Activated CD8-positive, alpha-beta memory T cell treated with anti-CD3 and anti-CD28 coated beads, Interleukin-2, amount 10 ng/mL, durations not matched to agents 7 days and 5 days (primary cell): ENCODE measurements at places on chromosomes 7 and 10.
A peak's percentile ranks its signal among the peaks of the same experiment; 100 is the strongest.

GRCh38 chr10:11138314-11139033, 120.8 kb downstream of the CELF2 start:
- no peak overlapping the region for H3K4me3 ChIP-seq
- no peak for DNase-seq
- no peak overlapping the region for H3K27ac ChIP-seq
- peaks cover 3% of the 10 kb centered on the region for H3K36me3 ChIP-seq

DNA sequence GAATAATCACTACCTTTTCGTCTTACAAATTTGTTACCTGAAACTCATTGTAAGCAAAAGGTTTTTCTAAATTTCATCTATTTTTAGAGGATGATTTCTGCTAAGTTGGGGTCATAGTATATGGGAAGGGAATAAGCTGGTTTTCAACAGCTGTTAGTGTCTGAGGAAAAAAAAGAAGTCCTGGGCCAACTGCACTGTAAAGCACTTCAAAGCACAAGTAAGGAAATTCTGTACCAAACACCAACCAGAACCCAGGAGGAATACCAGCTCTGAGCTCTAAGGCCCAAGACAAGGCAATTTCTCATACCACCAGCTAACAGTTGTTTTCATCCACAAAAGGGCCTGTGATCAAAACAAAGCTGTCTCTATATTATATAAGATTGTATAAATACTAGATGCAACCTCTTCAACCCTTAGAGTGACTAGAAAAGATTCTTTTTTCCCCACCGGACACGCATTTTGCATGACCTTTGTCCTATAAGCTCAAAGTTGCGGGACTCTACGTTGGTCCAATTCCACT, 6.1 kb upstream of the MEOX2 start:
- H3K27ac ChIP-seq, result no peak overlapping the region
- H3K36me3 ChIP-seq, result no peaks in the 10 kb centered on the region
- DNase-seq, result no peak
- H3K4me1 ChIP-seq, result no peaks in the 10 kb centered on the region
- peaks cover 16% of the 10 kb centered on the region for H3K27me3 ChIP-seq

- no peaks in the 10 kb centered on the region for H3K27me3 ChIP-seq
- peak overlapping the region; percentile 11 for H3K4me3 ChIP-seq
- H3K27ac ChIP-seq, result peak overlapping the region; percentile 52
Measured at GRCh38 chr10:124728071-124728829, 15.9 kb downstream of the FAM53B start.

- H3K27ac ChIP-seq, result no peak overlapping the region
- peaks cover 3% of the 10 kb centered on the region for H3K4me1 ChIP-seq
- peaks cover 12% of the 10 kb centered on the region for H3K27me3 ChIP-seq
- DNase-seq, result no peak
Measured at GRCh38 chr7:138962561-138963270, 18.5 kb downstream of the KIAA1549 start.

DNA sequence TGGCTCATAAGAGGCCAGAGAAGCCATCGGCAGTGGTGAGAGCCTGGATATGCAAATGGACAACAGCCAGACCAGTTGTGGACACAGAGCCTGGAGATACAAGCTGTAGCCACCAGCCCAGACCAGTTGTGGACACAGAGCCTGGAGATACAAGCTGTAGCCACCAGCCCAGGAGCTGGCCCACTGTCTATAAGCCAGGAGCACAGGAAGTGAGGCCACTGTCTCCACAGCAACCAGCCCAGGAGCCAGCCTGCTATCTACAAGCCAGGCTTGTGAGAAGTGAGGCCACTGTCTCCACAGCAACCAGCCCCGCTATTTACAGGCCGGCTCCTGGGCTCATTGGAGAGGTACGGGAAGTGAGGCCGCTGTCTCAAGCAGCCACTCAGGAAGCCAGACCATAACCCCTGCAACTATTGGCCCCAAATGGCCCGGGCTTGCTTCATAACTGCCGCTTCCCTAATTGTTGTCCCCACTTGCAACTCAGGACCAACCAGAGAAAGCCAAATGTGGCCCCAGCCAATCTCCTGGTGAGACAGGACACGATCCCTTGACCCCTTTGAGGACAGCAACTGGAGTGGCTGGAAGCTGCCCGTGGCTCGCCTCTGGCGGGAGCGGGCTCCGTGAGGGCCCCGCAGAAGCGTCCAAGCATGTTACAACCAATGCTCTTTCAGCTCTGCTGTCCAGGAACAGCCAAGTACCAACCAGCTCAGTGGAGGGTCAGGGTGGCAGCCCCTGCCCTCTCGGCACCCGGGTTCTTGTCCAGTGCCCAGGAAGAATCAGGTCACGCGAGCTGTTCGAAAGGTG, 44.1 kb upstream of the CNPY1 start:
- H3K27me3 ChIP-seq, result peaks cover 30% of the 10 kb centered on the region
- H3K36me3 ChIP-seq, result no peaks in the 10 kb centered on the region
- peaks cover 8% of the 10 kb centered on the region for H3K4me1 ChIP-seq
- DNase-seq, result peak; percentile 65
- H3K27ac ChIP-seq, result no peak overlapping the region
- H3K4me3 ChIP-seq, result no peak overlapping the region

GRCh38 chr7:155309021-155309338, 11.3 kb downstream of the INSIG1 start:
- peaks cover 18% of the 10 kb centered on the region for H3K4me1 ChIP-seq
- H3K36me3 ChIP-seq, result peaks cover 57% of the 10 kb centered on the region
- no peak for DNase-seq
- no peak overlapping the region for H3K4me3 ChIP-seq
- H3K27ac ChIP-seq, result no peak overlapping the region
- H3K27me3 ChIP-seq, result no peaks in the 10 kb centered on the region

DNA sequence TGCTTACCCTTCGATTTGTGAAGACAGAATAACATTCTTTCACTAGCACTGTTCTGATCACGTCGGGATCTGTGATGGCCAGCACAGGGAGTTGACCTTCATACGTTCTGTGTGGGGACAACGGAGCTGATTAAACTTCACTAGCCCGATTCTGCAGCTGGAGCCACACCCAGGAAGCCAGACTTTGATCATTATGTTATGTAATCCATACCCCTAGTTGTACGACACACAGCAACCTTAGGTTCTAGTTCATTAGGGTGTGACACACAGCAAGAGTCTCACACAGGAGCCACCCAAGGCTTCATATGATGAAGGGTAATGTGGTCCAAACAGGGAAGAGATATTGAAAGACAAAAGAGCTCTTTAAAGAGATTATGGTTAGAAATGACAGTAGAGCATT, 7.2 kb downstream of the CYP3A5 start:
- no peak overlapping the region for H3K4me3 ChIP-seq
- H3K36me3 ChIP-seq, result peaks cover 3% of the 10 kb centered on the region
- H3K27ac ChIP-seq, result no peak overlapping the region
- H3K4me1 ChIP-seq, result peaks cover 6% of the 10 kb centered on the region
- no peaks in the 10 kb centered on the region for H3K27me3 ChIP-seq

GRCh38 chr10:30829901-30830300, 200.3 kb upstream of the LYZL2 start:
- peaks cover 4% of the 10 kb centered on the region for H3K27me3 ChIP-seq
- no peak overlapping the region for H3K4me3 ChIP-seq
- no peaks in the 10 kb centered on the region for H3K4me1 ChIP-seq
- H3K36me3 ChIP-seq, result no peaks in the 10 kb centered on the region
- no peak for DNase-seq
- no peak overlapping the region for H3K27ac ChIP-seq

- H3K36me3 ChIP-seq, result peaks cover 63% of the 10 kb centered on the region
- H3K4me1 ChIP-seq, result peaks cover 84% of the 10 kb centered on the region
- peak overlapping the region; percentile 4 for H3K27ac ChIP-seq
- no peak overlapping the region for H3K4me3 ChIP-seq
- DNase-seq, result no peak
- H3K27me3 ChIP-seq, result no peaks in the 10 kb centered on the region
Measured at GRCh38 chr7:130899071-130899560, 165.1 kb upstream of the KLF14 start.

- no peak for DNase-seq
- H3K27me3 ChIP-seq, result no peaks in the 10 kb centered on the region
- peaks cover 56% of the 10 kb centered on the region for H3K36me3 ChIP-seq
- H3K4me3 ChIP-seq, result no peak within 1 kb of the TSS
- H3K27ac ChIP-seq, result peak within 1 kb of the TSS; percentile 10
Measured at GRCh38 chr10:122845783-122846332, at the start of gene CUZD1. TSS of gene CUZD1 (minus strand) at chr10:122845857. CDS start at chr10:122845843, 14 bp downstream.

GRCh38 chr7:152202056-152202455, 176.6 kb downstream of the GALNT11 start:
- H3K27ac ChIP-seq, result no peak overlapping the region
- no peak overlapping the region for H3K4me3 ChIP-seq

DNA sequence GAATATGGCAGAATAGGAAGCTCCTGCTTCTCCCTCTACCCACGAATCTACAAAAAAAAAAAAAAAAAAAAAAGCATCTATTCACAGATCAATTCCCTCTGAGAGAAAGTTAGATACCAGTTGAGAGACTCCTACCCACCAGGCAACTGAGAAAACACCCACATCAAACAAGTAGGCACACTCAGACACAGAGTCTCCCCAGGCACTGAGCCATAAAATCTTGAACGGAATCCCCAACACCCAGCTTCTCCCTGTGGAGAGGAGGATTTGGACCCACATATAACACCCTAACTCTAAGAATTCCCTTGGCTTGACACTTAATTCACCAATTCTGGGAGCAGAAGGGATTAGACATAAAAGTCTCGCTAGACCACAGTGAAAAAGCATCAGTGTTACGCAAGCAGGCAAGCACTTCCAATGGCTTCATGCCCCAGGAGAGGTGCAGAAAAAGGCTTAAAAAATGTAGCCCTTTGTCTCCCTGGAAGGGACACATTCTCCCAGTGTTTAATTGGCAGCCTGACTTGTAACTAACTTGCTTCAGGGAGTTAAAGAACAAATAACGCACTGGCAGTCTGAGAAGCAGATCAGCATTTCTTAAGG, 192.2 kb downstream of the ELAPOR2 start:
- H3K4me3 ChIP-seq, result no peak overlapping the region
- no peak for DNase-seq
- no peak overlapping the region for H3K27ac ChIP-seq
- H3K36me3 ChIP-seq, result no peaks in the 10 kb centered on the region
- H3K4me1 ChIP-seq, result no peaks in the 10 kb centered on the region

GRCh38 chr7:158809596-158809995, 19.7 kb downstream of the ESYT2 start:
- H3K27ac ChIP-seq, result peak overlapping the region; percentile 65
- DNase-seq, result no peak
- H3K36me3 ChIP-seq, result peaks cover 59% of the 10 kb centered on the region
- peak overlapping the region; percentile 25 for H3K4me3 ChIP-seq

GRCh38 chr10:44774676-44775401, 136.3 kb upstream of the TMEM72 start:
- H3K4me1 ChIP-seq, result no peaks in the 10 kb centered on the region
- no peaks in the 10 kb centered on the region for H3K36me3 ChIP-seq
- no peak overlapping the region for H3K4me3 ChIP-seq
- no peak overlapping the region for H3K27ac ChIP-seq

- H3K27ac ChIP-seq, result no peak overlapping the region
- H3K4me1 ChIP-seq, result no peaks in the 10 kb centered on the region
- no peak for DNase-seq
- H3K27me3 ChIP-seq, result no peaks in the 10 kb centered on the region
- no peak overlapping the region for H3K4me3 ChIP-seq
Measured at GRCh38 chr7:115634633-115635032, 395.9 kb downstream of the TFEC start.

DNA sequence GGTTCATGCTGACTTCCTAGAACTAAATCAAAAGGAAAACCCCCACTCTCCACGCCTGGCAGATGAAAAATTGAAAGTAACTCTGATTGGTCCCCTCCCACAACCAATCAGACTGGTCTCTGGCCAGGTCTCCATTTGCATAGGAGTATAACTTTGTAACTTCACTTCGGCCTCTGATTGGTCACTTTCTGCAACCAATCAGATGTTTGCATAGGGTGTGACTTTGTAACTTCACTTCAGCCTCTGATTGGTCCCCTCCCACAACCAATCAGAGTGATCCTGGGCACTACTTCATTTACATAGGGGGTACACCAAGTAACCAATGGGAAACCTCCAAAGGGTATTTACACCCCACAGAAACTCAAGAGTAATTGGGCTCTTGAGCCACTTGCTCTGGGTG, 306.6 kb upstream of the PFKP start:
- no peak for DNase-seq
- no peak overlapping the region for H3K27ac ChIP-seq
- H3K4me3 ChIP-seq, result no peak overlapping the region
- H3K27me3 ChIP-seq, result no peaks in the 10 kb centered on the region
- H3K36me3 ChIP-seq, result no peaks in the 10 kb centered on the region

GRCh38 chr10:110431659-110432058, 66.0 kb upstream of the DUSP5 start:
- H3K36me3 ChIP-seq, result peaks cover 2% of the 10 kb centered on the region
- DNase-seq, result no peak
- no peaks in the 10 kb centered on the region for H3K27me3 ChIP-seq

DNA sequence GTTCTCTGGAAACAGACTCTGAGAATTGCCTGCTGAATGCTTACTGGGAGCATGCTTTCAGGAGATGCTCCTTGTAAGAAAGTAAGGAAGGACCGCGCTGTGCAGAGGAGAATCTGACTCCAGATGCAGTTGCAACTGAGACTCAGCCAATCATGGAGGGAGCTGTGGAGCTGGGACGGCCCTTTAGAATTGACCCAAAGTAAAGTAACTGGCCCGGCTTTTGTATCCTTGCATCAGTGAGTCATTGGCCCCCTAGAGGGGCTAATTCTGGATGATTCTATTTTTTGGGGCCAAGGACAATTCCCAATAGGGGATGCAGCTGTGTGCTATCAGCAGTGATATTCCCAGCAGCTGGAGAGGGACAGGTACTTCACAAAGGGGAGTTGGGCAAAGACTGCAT, 170.4 kb downstream of the PTEN start:
- peaks cover 18% of the 10 kb centered on the region for H3K4me1 ChIP-seq
- H3K27me3 ChIP-seq, result no peaks in the 10 kb centered on the region
- no peak overlapping the region for H3K27ac ChIP-seq
- DNase-seq, result no peak

GRCh38 chr7:21364801-21365271, 63.0 kb upstream of the SP4 start:
- H3K4me1 ChIP-seq, result peaks cover 66% of the 10 kb centered on the region
- H3K27ac ChIP-seq, result peak overlapping the region; percentile 74
- no peaks in the 10 kb centered on the region for H3K27me3 ChIP-seq
- DNase-seq, result no peak
- peaks cover 46% of the 10 kb centered on the region for H3K36me3 ChIP-seq

- H3K4me1 ChIP-seq, result peaks cover 22% of the 10 kb centered on the region
- H3K36me3 ChIP-seq, result peaks cover 9% of the 10 kb centered on the region
- no peak overlapping the region for H3K4me3 ChIP-seq
- DNase-seq, result no peak
Measured at GRCh38 chr10:100483876-100484666, 21.3 kb downstream of the WNT8B start.

- H3K27ac ChIP-seq, result no peak overlapping the region
- H3K4me3 ChIP-seq, result no peak overlapping the region
- H3K4me1 ChIP-seq, result peaks cover 2% of the 10 kb centered on the region
Measured at GRCh38 chr7:158684329-158684728, 20.3 kb downstream of the NCAPG2 start.
